ENCODE measurements at places on chromosomes 7 and 10. TPM values are rescaled to one million over a fixed set of nuclear protein-coding genes. Genes with fewer than 3 reads are reported as not detected.

CFTR gene
- total RNA-seq: not detected

SEC31B gene
- total RNA-seq: 5.3 TPM

ANKRD30A gene
- not detected for total RNA-seq

LIPK gene
- not detected for total RNA-seq

XPNPEP1 gene
- total RNA-seq: 140 TPM
